ENCODE measurements at places on chromosomes 5 and 9.

GRCh38 chr9:136584401-136584932 lies 38.6 kb upstream of the NOTCH1 start:
- no peak for DNase-seq

DNA sequence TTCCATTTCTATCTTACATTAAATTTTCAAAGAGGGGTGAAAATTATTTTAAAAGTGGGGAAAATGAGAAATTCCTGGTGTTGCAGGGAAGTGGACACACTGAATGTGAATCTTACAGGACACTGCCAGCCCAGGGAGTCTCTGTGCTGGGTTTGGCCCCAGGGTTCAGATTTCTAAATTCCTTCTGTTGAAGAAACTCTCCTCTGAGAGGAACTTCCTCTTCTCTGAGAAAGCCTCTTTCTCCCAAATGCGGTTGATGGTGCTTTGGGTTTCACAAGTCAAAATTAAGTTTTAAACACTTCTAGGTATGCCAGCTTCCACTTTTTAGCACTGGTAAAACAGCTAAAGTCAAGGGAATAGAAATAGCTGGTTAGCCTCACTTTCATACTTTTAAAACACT lies 317.9 kb upstream of the ITGA1 start:
- no peak for DNase-seq

DNA sequence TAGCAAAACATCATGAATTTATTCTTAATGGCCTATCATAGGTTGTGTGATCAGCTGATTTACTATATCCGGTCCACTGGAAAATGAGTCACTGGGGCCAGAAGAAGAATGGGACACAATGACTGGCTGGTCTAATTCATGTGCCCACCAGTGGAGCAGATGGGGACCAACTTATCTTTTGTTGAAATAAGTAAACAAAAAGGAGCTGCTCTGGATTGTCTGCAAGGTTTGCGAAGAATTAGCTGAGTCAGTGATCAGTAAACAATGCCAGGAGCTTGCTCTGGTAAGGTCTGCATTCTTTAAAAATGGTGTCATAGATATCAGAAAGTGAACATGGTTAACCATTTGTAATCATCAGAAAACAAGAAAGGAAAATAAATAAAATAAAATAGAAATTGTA lies 128.0 kb downstream of the RASEF start:
- no peak for DNase-seq

DNA sequence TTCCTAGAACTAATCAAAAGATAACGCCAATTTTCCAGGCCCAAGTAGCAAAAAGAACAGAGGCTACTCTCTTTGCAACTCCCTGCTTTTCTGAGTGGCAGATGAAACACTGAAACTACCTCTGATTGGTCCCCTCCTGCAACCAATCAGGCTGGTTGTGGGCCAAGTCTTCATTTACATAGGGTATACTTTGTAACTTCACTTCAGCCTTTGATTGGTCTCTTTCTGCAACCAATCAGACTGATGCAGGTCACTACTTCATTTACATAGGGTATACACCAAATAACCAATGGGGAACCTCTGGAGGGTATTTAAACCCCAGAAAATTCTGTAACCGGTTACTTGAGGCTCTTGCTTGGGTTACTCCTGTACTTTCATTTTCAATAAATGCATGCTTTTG lies 289.6 kb downstream of the MED10 start:
- no peak for DNase-seq

DNA sequence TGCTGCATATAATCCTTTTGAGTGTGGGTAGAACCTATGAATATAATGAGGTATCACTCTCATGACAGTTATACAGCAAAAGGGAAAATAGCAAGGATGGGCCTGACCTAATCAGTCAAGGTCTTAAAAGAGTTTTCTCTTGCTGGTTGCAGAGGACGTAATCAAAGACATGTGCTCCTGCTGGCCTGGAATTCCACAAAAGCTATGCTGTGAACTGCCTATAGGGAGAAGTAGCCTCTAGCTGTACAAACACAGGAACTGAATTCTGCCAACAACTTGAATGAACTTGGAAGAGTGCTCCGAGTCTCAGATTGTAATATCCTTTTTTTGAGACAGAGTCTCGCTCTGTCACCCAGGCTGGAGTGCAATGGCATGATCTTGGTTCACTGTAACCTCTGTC lies 195.6 kb downstream of the PLK2 start:
- no peak for DNase-seq

- no peak for DNase-seq
Observed at GRCh38 chr9:69130456-69131441, 43.3 kb upstream of the TJP2 start.

Measured in stimulated activated naive CD8-positive, alpha-beta T cell treated with anti-CD3 and anti-CD28 coated beads, Interleukin-15, Interleukin-2, amounts not matched to agents 100 U/mL and 50 U/mL, for 24 hours (primary cell).